CD4-positive, alpha-beta T cell treated with Interleukin-15 for 1 hour (primary cell): ENCODE measurements at places on chromosomes 5 and 9.

DNA sequence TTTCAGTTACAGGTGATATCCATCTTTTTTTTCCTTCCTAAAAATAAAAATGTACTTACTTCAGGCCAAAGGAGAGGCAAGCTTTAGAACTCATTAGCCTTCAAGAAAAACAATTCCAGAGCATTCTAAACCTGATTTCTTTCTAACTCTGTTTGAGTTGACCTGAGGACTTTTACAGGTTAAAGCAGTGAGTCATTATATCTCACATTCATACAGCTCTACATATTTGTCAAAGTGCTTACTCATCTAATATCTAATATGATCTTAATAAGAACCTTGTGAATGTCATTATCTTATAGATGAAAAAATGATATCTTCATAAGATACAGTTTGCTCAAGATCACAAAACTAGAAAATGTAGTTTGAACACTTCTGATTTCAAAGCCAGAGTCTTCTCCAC, 149.2 kb upstream of the CDKN2B start:
- DNase-seq, result no peak

- no peak for DNase-seq
These were observed 97.7 kb downstream of the FNBP1 start for GRCh38 chr9:129945314-129945713.

DNA sequence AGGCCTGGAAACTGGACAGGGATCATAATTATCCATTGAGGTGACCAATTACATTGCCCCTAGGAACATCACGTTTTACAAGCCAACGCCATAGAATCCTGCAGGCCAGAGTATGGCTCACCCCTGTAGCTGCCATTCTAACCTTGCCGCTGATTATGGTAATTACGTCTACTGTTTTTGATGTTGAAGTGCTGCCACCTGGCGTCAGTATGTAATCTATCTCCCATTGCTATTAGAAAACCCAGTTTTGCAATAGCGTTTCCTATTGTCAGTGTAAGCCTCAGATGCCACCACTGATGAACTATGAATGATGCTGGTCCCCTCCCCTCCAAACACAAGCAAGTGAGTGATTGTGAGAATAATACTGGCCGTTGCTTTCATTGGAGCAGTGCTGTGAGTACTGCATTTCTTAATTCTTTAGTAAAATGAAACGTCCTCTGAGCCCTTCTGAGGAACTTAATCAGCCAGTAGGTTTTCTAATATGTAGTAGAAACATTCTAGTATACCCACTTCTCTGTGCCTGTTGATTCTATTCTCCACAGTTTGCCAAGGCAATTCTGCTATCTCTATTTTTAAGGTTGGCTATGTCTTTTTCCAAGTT, 100.5 kb upstream of the NMUR2 start:
- DNase-seq, result no peak

DNA sequence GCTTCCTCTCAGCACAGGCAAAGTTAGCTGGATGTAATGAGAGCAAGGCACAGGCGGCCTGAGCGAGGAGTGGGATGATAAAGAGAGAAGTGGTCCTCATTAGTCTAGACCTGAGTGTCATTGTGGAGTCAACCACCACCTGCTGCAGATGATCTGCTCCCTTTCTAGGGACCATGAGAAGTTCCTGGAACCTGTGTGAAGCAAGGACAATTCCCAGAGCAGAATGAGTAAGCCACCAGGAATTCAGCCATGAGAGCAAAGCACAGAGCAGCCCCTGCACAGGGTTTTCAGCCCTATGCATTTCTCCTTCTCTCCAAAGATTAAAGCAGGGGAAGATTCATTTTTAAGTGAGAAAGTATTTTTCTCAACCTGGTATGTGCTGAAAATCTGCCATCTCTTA, 146.8 kb upstream of the SPEF2 start:
- DNase-seq, result no peak

DNA sequence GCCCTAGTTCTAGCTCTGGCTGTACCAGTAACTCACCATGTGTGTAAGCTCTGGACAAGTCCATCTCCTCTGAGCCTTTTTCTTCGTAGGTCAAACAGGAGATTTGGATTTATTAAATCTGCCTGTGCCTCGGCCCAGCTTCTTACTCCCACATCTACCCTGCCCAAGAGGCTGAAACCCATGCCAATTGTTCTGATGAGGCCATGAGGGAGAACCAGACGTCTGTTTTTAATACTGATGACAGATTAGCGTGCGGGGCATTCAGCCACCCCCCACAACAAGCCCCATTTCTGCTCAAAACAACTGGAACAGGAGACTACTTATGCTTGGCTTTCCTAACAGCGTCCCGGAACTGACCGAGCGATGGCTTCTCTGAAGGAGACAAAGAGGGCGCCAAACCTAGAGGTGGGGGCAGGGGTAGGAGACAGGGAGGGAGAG, 81.2 kb upstream of the TRIM32 start:
- no peak for DNase-seq

DNA sequence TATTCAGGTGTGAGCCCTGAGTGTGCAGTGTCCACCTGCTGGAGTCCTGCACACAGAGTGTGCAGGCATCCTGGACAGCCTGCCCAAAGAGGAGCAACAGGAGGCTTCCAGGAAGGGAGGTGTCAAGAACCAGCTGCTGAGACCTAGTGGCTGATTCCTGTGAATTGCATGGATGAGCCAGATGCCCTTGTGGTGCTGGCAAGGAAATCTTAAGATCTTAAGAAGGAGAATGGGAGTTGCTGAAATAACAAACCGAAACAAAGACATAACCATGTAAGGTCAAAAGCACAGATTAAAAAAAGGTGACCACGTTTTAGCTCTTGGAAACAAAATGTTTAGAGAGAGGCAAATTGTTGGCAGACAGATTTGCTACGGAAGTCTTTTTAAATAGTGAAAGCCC, 29.3 kb upstream of the RPS23 start:
- no peak for DNase-seq

DNA sequence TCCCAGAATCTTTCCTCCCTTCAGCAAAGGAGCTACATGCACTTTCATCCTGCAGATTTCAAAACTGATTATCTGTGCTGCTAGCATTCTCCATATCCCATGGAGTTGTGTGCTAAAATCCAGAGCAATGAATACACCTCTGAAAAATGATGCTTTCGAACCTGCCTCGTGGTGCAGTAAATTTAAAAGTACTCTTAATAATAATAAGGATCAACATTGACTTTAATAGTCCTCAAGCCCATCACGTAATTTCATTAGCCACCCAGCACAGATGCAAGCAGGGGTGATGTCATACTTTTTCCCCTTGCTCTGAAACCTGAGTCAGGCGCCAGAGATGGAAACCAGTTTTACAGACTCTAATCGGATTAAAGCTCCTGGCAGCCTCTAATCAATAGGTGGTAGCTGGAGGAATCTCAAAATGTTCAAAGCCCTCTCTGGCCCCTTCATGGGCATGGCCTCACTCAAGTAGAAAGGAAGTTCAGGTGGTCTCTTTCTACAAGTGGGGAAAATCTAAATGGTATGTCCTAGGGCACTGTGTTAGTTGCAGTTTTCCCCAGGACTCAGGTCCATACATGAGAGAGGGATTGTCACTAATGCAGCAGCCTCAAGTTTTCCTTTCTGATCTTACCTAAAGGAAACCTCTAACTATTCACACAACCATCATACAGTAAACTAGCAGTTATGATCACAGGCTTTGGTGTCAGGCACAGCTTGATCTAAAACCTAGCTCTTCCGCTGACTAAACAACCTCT, 221.6 kb upstream of the SLC30A5 start:
- no peak for DNase-seq

DNA sequence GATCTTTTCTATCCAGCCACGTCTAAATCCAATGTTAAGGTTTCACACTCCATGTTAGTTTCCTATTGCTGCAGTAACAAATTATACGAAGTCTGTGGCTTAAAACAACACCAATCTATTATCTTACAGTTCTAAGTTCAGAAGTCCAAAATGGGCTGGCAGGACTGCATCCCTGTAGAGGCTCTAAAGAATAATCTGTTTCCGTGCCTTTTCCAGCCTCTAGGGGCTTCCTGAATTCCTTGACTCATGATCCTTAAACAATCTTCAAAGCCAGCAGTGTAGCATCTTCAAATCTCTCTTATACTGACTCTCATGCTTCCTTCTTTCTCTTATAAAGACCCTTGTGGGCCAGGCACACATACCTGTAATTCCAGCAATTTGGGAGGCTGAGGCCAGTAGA, 6.8 kb downstream of the PLGRKT start:
- DNase-seq, result no peak

DNA sequence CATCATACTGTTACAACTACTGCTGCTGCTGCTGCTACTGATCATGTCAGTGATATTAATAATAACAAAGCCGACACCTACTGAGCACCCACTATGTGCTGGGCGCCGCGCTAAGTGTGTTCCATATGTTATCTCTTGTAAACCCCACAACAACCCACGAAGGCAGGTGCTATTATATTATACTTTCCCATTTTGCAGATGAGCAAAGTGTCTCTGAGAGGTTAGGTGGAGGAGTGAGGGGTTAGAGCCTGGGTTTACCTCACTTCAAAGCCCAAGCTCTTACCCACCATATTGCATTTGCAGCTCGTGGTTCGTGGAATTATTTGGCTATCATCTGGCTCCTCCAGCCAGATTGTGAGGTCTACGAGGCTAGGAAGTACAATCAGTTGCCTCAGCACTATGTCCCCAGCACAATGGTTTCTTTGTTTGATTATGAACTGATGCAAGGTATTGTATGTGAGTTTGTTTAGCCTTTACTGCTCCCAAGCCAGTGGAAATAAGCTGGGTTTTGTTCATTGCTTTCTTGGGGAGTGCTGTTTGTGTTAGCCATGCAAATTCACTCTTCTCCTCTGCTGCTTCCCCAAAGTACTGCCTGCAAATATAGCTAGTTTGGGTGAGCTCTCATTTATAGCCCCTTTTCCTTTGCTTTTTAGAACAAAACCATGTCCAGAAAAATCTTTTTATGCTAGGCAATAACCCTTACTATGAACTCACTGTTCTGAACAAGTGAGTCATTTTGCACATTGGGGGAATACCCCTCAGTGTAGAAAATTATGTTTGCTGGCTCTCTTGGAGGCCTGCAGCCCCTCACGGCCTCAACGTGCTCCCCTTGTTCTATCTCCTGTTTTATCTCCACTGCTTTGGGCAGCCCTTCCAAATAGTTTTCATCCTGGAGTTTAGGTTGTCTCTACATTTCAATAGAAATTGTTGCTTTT, 47.9 kb downstream of the ALG2 start:
- no peak for DNase-seq

- no peak for DNase-seq
These were observed 632.3 kb downstream of the CCDC171 start for GRCh38 chr9:16184964-16185646.

DNA sequence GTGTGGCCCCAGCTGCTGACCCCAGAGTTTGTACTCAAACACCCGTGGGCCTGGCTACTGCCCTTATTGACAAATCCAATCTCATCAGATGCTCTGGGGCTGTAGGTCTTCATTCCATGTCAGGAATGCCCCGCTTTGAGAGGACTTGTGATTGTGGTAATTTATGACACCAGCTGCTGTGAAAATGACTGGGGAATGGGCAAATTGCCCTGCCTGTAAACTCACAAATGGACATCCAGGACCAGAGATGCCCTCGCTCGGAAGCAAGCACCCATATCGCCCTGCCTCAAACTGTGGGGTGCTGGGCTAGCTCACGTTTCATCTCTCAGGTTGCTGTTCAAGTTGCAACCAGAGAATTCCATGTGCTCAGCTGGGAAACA, 225.9 kb upstream of the MAP3K1 start:
- DNase-seq, result no peak

DNA sequence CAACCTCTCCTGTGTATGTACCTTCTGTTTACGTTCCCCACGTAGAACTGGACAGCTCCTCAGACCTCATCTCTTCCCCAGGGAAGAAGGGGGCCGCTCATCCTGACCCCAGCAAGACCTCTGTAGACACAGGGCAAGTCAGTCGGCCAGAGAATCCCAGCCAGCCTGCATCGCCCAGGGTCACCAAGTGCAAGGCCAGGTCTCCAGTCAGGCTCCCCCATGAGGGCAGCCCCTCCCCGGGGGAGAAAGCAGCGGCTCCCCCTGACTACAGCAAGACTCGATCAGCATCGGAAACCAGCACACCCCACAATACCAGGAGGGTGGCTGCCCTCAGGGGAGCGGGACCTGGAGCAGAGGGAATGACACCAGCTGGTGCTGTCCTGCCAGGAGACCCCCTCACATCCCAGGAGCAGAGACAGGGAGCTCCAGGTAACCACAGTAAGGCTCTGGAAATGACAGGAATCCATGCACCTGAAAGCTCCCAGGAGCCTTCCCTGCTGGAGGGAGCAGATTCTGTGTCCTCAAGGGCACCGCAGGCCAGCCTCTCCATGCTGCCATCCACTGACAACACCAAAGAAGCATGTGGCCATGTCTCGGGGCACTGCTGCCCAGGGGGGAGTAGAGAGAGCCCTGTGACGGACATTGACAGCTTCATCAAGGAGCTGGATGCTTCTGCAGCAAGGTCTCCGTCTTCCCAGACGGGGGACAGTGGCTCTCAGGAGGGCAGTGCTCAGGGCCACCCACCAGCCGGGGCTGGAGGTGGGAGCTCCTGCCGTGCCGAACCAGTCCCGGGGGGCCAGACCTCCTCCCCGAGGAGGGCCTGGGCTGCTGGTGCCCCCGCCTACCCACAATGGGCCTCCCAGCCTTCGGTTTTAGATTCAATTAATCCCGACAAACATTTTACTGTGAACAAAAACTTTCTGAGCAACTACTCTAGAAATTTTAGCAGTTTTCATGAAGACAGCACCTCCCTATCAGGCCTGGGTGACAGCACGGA, 86.7 kb downstream of the GOLPH3 start:
- DNase-seq, result no peak

- no peak for DNase-seq
These were observed 680.6 kb downstream of the ELAVL2 start for GRCh38 chr9:23145467-23145866.

- no peak for DNase-seq
These were observed 388.9 kb upstream of the KLF4 start for GRCh38 chr9:107878462-107878861.

DNA sequence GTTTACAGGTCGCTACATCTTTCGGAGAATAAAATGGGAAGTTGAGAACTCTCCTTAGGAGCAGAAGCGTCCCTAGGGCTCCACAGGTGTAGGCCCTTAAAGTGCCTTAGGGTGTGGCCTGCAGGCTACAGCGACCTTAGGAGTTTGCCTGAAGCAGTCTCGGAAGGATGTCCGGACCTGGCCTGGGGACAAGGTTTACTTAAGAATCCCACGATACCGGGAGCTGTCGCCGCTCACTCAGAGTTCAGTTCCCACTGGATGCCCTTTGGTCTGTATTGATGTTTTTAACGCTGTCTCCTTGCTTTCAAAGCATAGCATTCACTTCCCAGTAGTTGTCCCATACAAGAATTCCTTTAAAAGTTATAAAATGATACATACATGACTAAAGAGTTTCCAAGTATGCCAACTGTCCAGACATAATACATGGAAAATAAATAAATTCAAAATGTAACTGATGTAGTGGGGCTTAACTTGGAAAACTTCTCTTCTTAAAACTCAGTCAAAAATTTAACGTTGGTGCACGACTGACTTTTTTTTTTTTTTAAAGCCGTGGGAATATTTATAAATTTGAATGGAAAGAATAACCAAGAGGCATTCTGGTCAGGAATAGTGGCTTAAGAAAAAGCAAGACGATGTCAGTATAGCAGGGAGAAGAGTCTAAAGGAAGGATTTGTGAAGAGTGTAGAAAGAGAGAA, 848 bp downstream of the RAD50 start:
- DNase-seq, result no peak

- DNase-seq, result no peak
These were observed 3.1 kb downstream of the SRD5A1 start for GRCh38 chr5:6636293-6636692.
